ENCODE measurements at places on chromosomes 2 and 18.
A peak's percentile ranks its signal among the peaks of the same experiment; 100 is the strongest.

GRCh38 chr2:144091622-144092021 is 428.3 kb downstream of the ZEB2 start:
- DNase-seq = no peak

- no peak for DNase-seq
Observed at GRCh38 chr2:139218181-139218580, 438.0 kb upstream of the NXPH2 start.

- no peak for DNase-seq
Observed at GRCh38 chr2:147017951-147018645, 826.7 kb upstream of the ACVR2A start.

GRCh38 chr2:17814601-17815000 is 1.7 kb upstream of the MSGN1 start:
- no peak for DNase-seq

DNA sequence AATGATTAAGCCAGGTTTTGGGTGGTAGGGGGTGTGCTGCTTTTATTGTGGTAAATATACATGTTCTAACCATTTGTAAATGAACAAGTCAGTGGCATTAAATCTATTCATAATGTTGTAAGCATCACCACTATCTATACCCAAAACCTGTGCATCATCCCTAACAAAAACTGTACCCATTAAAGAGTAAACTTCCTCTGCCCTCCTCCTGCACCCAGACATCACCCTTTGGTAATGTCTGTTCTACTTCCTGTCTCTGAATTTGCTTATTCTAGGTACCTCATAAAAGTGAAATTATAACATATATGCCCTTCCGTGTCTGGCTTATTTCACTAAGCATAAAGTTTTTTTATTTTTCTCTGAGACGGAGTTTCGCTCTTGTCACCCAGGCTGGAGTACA is 14.1 kb downstream of the RIF1 start:
- DNase-seq = no peak

DNA sequence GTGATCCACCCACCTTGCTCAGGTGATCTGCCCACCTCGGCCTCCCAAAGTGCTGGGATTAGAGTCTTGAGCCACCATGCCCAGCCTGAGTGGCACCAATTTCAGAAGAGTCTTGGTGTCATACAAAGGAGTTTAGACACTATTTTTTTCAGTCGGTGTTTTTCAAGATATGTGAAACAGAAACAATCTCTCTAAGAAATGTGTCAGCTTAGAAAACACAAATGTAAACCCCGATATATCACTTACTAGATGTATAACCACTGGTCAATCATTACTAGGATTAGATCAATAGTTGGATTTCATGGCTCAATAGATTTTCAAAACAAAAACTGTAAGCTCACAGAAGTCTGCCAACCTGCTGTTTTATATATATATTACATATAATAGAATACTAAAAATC is 67.2 kb upstream of the FRZB start:
- no peak for DNase-seq

DNA sequence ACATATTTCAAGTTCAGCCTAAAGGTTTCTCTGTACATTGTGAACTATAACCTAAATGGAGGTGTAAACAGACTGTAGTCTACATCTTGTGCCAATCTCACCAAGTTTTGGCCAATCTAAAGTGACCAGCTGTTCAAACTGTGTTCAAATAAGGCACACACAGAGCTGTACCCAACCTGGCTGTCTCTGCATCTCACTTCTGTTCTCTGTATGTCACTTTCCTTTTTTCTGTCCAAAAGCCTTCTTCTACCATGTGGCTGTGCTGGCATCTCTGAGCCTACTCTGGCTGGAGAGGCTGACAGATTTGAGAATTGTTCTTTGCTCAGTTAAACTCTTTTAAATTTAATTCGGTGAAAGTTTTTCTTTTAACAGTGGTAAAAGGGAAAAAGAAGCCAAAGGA is 817.9 kb downstream of the SOCS6 start:
- DNase-seq = no peak

DNA sequence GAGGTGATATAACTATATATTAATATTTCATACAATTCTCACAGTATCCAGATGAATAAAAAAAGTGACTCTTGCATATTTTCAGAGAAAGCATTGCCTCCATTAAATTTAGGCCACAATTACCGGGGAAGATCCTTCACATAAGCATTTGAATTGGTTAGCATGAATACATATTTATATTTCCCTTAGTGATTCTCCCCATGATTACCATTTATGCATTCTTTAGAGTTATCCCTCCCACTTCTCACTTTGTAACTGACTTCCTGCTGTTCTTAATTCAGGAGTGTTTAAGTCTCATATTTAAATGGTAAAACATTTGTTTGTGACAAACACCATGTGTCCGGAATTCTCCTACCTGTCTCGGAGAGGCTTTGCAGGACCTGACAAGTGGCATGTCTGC is 523.4 kb downstream of the CCDC85A start:
- DNase-seq = no peak

DNA sequence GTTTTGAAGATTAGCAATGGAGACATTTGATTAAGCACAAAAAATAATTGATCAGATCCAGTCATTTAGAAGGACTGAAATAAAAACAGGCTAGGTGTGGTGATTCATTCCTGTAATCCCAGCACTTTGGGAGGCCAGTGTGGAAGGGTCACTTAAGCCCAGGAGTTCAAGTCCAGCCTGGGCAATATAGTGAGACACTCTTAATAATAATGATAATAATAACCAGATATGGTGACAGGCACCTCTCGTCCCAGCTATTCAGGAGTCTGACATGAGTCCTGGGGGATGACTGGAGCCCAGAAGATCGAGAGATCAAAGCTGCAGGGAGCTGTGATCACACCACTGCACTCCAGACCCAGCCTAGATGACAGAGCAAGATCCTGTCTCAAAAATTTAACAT is 3.5 kb upstream of the FN1 start:
- DNase-seq = no peak

DNA sequence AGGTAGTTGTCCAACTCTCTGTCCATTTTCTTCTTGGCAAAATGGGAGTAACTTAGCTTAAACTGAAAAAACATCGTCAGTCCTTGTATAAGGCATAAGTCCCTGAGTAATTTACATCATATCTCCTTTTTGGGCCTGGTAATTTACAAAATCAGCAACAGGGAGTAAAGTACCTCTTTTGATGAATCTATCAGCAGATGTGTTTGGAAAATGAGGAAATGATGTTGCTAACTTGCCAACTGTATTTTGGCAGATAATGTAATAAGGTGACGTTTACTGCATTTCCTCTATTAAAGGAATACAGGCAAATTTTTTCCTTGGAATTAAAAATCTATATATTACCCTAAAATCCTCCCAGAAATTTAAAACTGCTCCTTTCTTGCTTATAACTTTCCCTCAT is 29.2 kb downstream of the ANKRD44 start:
- no peak for DNase-seq

- DNase-seq = peak; percentile 55
Observed at GRCh38 chr18:77206676-77207374, 42.8 kb upstream of the GALR1 start.

- DNase-seq = no peak
Observed at GRCh38 chr2:168518555-168519066, 62.5 kb downstream of the CERS6 start.

DNA sequence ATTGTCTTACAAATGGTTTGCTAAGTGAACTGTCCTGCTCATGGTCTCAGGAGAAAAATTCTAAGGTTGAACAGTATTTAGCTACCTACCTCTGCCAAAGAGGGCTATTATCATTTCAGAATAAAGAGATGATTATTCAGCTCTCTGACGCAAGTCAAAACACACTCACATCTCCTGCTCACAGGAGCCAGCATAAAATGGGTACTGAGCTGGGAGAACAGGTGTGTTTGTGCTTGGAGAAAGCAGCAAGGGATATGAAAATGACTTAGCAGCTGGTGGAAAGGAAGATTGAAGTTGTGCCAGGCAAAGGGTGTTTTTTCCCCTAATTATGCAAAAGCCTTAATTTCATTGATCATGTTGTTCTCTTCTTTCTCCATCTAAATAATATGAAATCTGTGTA is 47.3 kb upstream of the TANK start:
- DNase-seq = no peak

DNA sequence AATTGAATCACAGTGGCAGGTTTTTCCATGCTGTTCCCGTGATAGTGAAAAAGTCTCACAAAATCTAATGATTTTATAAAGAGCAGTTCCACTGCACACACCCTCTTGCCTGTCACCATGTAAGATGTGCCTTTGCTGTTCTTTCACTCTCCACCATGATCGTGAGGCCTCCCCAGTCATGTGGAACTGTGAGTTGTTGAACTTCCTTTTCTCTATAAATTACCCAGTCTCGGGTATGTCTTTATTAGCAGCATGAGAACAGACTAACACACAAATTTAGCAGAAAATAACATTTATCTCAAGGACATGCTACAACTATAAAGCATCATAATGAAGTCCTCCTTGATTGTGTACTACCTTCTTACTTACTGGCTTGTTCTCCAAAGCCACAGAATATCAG is 1526.0 kb downstream of the LRP1B start:
- DNase-seq = no peak

- no peak for DNase-seq
Observed at GRCh38 chr2:210617732-210618330, 61.4 kb downstream of the CPS1 start.

DNA sequence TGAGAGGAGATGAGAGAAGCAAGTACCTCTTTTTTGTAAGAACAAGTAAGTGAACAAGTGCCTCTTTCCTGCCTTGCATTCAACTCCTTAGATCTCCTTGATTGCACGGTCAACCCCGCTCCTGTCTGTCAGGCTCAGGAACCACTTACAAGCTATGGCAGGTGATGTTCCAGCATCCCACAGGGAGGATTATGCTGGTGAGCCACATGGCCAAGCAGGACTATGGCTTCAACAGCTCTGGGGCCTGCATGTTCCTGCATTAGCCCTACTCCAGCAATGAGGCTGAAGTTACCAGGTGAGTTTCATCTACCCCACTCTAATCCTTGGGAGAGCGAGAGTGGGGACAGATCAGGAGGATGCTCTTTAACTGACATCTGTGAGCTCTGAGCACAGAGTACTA is 29.5 kb downstream of the TTC32 start:
- DNase-seq = no peak

DNA sequence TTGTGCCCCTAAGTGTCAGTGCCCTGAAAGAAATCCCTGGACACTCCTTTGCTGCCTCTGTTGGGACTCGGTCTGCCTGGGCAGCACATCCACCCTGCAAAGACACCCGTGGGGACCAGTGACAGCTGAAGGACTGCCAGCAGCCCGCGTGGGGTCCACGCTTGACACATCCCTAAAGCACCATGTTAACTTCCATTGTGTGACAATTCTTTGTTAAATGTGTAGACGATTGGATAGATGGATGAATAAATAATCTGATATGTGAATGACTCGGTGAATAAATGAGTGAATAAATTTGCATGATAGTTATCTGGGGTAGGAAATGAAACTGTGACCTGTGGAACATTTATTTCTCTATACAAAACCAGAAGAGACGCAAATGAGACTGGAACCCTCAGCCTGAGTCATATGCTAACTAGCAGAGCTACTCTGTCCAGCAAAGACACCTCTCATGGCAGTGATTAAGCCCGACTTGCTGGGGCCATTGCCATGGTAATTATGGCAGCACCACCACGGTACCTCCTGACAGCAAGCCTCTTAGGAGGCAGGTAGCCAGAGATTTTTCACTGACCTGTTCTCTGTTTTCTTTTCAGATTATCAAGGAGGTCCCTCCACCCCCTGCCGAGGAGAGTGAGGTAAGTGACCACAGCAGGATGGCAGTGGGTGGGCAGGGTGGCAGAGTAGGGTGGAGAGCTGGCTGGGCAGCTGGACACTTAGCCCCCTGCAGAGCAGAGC is 156.8 kb downstream of the ANTXR1 start:
- DNase-seq = no peak

GRCh38 chr2:39524061-39524460 is 87.0 kb upstream of the MAP4K3 start:
- DNase-seq = no peak

DNA sequence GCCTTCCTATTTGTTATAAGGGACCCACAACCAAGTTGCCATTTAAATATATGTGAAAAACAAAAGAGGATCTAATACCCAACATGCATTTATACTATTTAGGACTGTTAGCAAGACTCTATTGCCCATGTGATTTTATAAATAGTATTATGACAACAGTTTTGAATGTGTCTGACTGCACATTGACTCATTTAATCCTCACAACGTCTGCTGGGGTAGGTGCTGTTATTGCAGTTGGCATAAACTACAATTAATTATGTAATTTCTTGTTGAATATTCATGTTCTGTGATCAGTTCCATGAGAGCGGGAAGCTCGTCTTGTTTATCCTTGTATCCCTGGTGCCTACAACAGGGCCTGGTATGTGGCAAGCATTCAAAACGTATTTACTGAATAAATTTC is 53.7 kb downstream of the SH2D6 start:
- DNase-seq = no peak

GRCh38 chr2:32192418-32192817 is 26.8 kb downstream of the SLC30A6 start:
- no peak for DNase-seq

- DNase-seq = no peak
Observed at GRCh38 chr2:66985906-66986305, 411.2 kb upstream of the ETAA1 start.

DNA sequence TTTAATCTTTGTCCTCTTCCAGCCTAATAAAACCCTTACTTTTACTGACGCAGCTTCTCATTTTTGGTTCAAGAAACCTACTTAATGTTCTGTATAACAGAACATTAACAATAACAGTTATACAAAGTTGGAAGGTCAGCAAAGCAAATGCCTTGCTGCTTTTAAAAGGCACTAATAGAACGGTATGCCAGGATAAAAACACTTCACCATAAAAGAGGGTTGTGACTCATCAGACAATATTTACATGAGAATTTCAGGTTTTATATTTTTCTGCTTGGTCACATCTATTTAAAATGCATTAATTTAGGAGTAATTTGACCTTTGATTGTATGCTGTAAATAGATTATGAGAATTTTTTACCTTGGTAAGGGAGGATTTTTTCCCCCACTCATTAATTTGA is 3.0 kb downstream of the KLHL41 start:
- DNase-seq = no peak

GRCh38 chr2:100145893-100146656 is 3.7 kb upstream of the AFF3 start:
- no peak for DNase-seq

- DNase-seq = no peak
Observed at GRCh38 chr18:57660961-57661360, 39.3 kb upstream of the NARS1 start.

DNA sequence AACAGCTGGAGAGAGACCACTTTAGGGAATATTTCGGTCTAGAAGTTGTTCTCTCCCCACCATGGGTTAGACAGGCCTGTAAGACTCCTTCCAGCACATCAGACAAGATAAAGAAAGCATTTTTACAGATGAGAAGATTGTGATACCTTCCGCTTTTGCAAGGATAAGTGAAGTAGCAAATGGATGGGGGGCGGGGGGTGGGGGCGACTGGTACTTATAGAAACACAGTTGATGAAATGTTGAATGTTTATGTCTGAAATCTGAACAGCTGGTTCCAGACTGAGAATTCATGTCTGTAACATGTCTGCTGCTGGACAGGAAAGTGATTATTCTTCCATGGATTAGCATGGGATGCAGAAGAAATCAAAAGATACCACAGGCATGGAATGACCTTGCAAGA is 90.5 kb upstream of the FN1 start:
- no peak for DNase-seq

GRCh38 chr2:239013678-239013976 is 165.7 kb downstream of the TWIST2 start:
- no peak for DNase-seq

- DNase-seq = peak; percentile 27
Observed at GRCh38 chr2:156329031-156329926, 3.2 kb downstream of the NR4A2 start.

- no peak for DNase-seq
Observed at GRCh38 chr2:71595569-71595968, 142.2 kb downstream of the DYSF start.
